NCI-H2081 treated with DMSO at 0.1 percent for 48 hours (cell line): ENCODE measurements at places on chromosomes 5 and 9.

GRCh38 chr9:135021393-135021789 lies 66.1 kb upstream of the OLFM1 start:
- no peak for DNase-seq

GRCh38 chr5:112419986-112420864 lies 1.1 kb upstream of the EPB41L4A start:
- DNase-seq, result no peak

DNA sequence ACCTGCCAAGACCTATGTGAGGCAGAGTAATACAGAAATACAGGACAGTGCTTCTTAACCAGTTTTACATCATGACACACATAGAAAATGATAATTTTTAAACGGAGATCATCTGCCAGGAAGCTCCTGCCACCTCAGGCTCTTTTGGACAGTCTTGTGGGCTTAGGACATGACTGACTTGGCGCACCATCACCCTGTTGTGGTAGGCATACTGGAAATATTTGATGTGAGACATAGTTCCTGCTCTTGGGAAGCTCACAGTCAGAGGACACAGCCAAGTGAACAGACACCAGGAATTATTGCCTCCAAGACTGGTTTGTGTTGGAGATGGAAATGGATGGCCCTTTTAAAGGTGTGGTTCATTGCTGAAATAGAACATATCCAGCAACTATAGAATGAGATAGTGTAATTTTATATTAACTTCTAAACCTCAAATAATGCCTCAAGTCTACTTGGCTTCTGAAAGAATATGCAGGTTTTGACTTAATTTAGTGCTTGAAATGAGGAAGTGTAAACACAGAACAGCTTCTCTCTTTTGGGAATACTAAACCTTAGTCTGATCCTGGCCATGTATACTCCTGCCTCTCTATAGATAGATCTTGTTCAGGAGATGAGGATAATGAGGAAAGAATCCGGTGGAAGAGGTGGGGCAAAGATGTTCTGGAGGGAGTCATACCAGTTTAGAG lies 19.7 kb downstream of the CPEB4 start:
- DNase-seq, result no peak

DNA sequence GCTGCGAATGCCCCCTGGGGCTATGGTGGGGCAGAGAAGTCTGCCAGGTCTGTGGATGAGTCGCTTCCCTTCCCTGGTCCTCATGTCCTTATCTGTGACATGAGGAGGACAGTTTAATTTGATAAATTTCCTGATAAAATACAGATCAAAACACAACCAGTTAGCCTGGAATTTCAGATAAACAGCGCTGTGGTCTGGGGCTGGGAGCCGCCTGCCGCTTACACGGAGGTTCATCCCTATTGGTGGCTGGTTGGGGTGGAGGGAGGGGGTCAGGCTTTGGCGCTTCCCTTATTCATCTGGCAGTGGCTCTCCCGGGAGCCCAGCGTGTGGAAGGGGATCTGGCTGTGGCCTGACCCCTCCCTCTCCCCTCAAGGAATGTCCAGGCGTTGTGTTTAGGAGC lies 17.9 kb downstream of the CRB2 start:
- no peak for DNase-seq

DNA sequence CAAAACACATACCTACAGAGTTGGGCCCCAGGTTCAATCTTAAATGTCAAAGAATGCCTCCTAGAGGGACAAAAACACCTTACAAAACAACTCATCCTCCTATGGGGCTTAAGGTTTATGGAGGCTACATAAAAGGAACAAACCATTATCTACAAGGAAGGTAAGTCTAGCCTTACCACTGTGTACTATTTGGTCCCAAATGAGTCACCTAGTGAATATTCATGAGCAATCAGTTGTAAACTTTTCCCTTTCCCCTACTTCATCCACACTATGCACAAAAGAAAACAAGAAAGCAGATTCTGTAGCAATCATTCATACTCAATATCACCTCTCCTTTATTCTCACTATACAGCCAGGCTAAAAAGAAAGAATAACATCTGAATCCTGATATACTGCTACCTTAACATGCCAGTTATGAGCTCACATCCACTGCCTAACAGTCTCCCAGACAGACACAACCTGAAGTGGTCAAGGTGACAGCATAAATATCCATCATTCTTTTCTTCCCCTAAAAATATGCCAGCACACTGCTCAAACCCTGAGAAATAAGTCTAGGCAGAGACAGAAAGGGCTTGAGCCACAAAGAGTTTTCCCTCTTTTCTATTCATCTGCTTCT lies 6.2 kb downstream of the OXCT1 start:
- DNase-seq, result no peak

DNA sequence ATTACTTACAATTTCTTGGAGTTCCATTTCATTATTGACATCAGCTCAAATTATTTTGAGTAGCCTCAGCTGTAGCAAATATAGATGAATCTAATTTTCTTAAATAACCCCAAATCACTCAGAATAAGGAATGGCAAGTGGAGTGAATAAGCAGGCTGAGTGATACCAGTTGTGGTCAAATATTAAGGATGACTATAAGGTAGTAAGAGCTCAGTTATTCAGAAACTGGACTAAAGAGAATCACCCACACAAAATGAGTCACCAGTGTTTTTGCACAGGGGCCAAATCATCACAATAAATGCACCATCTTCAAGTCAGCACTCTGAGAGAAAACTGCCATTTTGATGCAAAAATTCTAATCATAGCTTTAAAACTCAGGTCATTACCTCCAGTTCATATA lies 128.9 kb upstream of the TARS1 start:
- no peak for DNase-seq

GRCh38 chr5:174777111-174777510 lies 52.7 kb downstream of the MSX2 start:
- DNase-seq, result no peak

DNA sequence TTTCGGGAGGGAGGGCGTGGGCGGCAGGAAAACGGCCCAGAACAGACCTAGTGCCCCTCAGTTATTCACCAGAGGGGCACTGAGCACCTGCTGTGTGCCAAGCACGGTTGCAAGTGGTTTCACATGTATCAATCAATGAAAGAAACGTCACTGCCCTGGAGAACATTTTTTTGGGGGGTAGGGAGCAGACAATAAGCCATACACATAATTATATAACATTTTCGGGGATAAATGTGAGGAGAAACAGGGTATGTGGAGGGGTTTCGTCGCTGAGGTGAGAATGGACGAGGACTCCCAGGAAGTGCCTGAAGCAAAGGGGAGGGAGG lies 444 bp upstream of the ZNF354A start:
- DNase-seq, result no peak

- no peak for DNase-seq
Observed at GRCh38 chr5:136482206-136482605, 116.9 kb upstream of the TRPC7 start.

DNA sequence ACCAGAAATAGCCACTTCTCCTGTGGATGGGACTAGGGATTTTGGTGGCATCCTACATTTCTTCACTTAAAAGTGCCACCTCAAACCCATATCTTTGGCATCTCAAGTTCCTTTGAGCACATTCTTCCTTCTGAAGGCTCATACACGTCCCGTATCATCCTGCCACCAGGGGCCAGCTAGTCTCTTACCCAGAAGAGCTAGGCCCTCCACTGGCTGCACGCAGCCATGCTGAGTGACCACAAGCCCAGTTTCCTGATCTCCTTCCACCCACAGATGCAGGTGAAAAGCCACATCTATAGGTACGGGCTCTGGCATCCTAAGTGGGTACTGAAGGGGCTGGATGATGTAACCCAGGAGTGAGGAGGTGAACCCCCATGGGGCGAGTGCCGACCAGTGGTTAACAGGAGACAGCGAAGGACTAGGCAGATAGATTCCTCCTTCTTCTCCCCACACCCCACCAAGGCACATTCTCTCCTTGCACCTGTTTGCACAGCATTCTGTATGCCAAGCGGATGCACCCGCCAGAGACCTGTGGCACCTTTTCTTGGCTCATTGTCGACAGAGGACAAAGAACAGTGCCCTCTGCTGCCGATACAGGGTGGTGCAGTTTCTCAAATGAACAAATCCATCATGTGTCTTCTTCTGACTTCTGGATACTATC lies 14.4 kb upstream of the SCGB3A1 start:
- DNase-seq, result no peak

DNA sequence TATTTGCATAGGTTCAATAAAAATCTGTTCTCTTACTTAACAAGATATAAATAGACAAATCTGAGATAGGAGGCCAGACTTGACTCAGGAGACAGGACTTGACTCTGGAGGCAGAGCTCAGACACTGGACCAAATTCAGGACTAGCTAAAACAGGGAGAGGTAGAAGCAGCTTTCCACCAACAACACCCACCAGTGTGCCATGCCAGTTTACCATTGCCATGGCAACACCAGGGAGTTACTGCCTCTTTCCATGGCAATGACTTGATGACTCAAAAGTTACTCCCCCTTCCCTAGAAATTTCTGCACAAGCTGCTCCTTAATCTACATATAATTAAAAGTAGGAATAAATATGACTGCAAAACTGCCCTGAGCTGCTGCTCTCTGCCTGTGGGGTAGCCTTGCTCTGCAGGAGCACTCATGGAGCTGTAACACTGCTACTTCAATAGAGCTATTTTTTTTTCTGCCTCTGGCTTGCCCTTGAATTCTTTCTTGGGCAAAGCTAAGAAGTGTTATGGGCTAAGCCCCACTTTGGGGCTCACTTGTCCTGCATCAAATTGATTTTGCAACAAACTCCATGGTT lies 473.0 kb downstream of the PLK2 start:
- no peak for DNase-seq

GRCh38 chr9:123541411-123541810 lies 185.4 kb downstream of the CRB2 start:
- no peak for DNase-seq

DNA sequence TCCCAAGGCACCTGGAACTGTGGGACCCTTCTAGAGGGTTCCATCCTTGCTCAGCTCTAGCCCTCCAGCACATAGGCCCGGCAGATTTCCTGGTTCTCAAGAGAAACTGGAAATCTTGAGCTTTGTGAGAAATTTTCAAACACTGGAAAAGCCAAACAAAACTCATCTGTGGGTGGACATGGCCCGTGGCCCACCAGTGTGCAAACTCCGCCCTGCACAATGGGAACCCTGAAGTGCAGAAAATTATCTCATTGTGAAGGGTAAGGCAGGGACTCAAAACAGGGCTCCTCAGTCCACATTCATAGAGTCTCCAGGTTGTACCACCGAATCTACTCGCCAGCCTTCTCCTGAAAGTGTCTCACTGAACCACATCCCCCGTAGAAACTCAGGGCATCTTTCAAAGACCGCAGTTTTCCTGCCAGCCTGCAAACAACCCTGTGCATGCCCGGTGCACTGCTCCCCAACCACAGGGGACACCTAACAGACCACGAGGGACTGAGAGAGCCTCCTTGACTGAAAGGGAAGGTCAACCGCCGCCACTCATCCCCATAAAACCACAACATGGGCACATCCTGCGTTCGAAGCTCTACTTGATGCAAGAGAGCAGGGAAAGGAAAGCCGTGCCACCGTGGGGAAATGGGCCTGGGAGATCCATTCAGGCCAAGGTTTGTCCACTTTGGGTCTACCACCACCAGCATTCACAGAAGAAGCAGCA lies 18.1 kb downstream of the ADAMTS2 start:
- no peak for DNase-seq

DNA sequence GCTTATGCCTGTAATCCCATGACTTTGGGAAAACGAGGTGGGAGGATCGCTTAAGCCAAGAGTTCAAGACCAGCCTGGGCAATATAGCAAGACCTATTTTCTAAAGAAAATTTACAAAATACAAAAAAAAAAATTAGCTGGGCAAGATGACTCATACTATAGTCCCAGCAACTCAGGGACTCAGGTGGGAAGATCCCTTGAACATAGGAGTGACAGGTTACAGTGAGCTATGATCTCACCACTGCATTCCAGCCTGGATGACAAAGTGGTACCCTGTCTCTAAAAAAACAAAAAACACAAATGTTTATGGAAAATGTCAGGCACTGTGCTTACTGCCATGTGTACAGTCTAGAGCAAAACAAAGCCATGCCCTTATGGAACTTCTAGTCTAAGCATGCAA lies 823.3 kb upstream of the DMAC1 start:
- DNase-seq, result no peak

- no peak for DNase-seq
Observed at GRCh38 chr9:68894502-68894901, 119.4 kb downstream of the PRKACG start.

DNA sequence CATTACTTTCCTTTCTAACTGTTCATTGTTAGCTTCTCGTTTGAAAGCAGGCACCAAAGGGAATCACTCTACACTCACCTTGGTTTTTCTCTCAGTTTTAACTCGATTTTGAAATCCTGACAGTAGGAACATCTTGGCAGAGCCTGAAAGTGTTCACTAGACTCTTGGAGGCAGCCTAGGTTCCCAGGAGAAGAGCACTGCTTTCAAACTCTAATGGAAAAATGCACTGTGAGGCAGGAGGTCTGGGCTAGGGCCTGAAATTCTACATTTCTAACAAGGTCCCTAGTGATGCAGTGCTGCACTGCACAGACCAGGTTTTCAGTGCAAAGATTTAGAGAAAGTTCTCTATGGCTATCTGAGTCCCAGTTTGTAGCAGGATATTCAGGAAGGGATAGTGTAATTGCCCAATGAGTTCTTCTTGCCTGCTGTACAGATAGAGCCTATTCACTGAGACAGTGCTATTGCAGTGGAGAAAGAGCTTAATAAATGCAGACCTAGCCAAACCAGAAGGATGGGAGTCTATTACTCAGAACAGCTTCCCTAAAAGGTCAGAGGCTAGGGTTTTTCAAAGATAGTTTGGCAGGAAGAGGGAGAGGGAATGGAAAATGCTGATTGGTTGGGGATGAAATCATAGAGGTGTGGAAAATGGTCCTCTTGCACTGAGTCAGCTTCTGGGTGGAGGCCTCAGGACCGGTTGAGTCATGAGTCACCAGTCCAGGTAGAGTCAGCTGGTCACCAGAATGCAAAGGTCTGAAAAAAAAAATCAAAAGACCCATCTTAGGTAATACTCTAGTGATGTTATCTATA lies 153.9 kb downstream of the GPBP1 start:
- no peak for DNase-seq

DNA sequence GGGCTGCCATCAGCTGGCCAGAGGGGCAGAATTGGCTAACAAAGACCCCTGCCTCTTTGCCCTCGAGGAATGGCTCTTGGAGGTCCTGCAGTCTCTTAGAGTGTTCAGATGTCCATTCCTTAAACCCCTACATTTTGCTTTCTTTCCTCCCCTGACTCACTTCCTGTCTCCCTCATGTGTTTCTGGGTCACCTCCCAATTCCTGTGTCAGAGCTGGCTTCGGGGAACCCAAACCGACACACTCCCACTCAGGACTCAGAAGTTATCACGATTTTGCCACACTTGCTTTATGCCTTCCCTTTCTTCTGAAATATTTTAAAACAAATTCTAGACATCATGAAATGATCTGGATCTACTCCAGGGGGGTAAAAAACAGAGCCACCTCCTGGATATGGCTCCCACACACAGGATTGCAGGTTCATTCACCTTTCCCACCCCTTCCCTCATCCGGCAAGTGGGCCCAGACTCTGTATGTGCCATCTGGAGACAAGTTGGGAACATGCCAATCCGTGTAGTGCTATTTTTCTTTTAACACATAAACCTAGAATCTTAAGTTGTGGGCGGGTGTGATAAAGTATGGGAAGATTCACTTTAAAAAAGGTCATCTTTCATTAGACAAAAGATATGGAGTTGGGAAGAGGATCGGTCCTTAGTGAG lies 145.7 kb downstream of the NXNL2 start:
- DNase-seq, result no peak

- no peak for DNase-seq
Observed at GRCh38 chr5:111997711-111998110, 240.7 kb upstream of the NREP start.
